NCI-H524 (cell line): ENCODE measurements at places on chromosomes 4 and X.
A peak's percentile ranks its signal among the peaks of the same experiment; 100 is the strongest.

DNA sequence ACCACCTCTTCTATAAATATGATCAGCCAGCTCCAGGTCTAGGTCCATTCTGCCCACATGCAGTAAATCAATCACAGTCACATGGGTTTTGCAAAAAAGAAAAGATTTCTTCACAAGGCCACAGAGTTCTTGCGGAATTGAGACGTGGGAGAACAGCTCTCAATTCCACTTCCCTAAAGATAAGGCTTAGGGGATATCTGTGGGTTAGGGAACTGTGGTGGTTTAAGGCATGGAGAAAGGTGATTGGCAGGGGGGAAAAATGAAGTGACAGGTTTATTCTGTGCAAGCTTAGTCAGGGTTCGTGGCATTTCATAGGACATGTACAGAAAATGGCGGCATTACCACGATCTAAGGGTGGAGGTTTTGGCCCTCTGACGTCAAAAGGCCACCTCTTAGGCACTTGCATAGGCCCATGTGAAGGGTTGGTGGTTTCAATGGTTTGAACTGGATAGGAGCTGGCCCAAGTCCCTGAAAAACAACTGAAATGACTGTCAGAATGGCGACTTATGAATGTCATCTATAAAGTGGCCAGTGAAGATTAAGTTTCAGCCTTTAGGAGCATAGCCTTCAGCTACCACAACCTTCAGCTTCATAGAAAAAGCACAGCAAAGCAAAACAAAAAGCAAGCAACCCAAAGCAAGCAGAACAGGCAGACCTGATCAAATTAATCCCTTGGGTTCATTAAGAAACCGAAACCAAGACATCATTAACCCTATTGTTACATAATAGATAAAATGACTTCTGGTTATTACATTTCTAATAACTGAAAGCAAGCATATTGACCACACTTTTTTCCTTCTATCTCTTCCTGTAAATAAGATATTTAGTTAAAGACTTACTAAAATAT, 289.8 kb upstream of the SFRP2 start:
- no peak for DNase-seq

- DNase-seq, result no peak
Observed at GRCh38 chrX:25143596-25143995, 127.8 kb upstream of the ARX start.

GRCh38 chr4:33722800-33723516, 2521.4 kb downstream of the ARAP2 start:
- DNase-seq, result peak; percentile 72

GRCh38 chrX:110412971-110413726, 54.5 kb downstream of the RTL9 start:
- DNase-seq, result peak; percentile 86

GRCh38 chr4:27000122-27000521, 139.5 kb downstream of the STIM2 start:
- peak; percentile 46 for DNase-seq

GRCh38 chrX:31547816-31548215, 476.0 kb upstream of the FTHL17 start:
- DNase-seq, result no peak

GRCh38 chr4:154869301-154869700, 88.2 kb downstream of the RBM46 start:
- DNase-seq, result no peak

DNA sequence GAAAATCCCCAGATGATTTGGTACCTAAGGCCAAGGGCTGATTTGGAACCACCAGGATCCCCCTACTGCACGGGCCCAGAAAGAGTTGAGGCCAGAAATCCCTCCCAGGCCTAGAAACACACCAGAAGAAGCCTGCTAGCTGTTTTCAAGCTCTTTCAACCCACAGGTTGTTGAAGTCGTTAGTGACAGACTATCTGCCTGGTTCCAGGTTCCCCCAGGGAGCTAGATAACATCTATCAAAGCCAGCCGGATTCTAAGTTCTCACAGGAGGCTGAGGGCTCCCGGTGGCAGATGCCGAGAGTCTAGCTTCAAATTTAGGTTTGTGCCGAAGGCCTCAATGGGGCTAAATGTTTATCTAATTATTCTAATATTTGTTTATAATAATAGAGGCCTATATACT, 132.0 kb upstream of the ATP6AP2 start:
- DNase-seq, result no peak

GRCh38 chrX:150676221-150676620, 17.0 kb upstream of the MTMR1 start:
- DNase-seq, result peak; percentile 72

DNA sequence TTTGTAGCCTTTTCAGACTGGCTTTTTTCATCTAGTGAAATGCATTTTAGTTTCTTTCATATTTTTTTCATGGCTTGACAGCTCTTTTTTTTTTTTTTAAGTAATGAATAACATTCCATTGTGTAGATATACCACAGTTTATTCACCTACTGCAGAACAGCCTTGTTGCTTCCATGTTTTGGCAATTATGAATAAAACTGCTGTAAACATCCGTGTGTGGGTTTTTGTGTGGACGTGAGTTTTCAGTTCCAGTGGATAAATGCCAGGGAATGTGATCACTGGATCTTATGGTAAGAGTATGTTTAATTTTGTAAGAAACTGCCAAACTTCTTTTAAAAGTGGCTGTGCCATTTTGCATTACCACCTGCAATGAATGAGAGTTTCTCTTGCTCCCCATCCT, 160.8 kb downstream of the SOWAHB start:
- DNase-seq, result no peak

DNA sequence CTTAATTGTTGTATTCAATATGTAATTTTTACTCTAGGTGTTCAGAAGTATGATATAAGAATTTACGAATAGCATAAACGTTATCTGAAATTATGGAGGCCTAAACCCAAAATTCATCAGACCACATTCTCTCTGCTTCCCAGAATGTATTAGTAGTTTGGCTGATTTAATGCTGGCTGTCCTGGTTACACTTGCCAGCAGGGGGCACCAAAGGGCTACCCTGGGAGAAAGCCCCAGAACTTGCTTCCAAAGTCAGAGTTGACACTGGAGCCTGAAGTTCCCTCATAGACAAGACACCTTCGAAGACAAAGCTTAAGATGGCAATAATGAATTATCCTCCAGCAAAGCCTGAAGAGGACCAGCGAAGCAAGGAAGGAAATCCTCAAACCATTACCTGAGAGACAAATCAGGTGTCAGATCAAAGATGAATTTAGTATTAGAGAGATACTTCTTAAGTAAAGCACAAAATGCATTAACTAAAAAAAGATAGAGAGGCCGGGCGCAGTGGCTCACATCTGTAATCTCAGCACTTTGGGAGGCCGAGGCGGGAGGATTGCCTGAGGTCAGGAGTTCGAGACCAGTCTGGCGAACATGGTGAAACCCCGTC, 11.3 kb upstream of the ANOS1 start:
- peak; percentile 61 for DNase-seq

DNA sequence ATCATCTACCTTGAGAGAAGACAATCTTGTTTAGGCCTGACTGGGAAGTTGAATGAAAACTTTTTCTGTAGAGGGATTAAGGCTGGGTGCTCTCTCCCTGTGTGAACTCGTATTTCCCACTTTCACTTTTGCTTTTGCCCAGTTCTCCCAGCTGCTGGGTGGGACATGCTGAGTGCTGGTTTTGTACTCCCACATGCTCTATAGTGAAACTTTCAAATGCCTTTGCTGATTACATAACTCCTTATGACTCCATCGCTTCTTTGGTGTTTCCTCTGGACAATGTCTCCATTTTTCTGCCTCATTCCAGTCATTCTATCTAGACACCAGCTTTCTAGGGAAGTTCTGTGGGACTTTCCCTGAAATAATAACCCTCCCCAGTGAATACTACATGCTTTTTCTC, 100.5 kb downstream of the CLNK start:
- DNase-seq, result no peak

GRCh38 chr4:7075962-7076695, 8.3 kb upstream of the GRPEL1 start:
- DNase-seq, result no peak

DNA sequence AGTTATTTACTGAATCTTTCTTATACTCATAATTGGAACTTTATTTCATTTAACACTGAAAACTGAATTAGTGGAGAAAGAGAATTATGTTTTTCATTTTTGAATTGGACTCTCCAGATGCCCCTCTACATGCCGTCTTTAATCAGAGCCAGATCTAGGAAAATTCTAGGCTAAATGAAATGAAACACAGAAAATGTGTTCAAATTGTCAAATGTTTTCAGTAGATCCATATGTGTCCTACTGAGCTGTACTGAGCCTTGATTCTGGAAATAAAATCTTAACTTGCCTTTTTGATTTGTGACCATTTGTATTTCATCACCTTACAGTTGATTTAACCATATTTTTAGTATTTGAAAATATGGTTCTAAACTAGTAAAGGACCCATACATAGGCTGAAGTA, 64.0 kb upstream of the GK2 start:
- DNase-seq, result no peak

GRCh38 chr4:10577018-10577417, 107.5 kb downstream of the CLNK start:
- no peak for DNase-seq

DNA sequence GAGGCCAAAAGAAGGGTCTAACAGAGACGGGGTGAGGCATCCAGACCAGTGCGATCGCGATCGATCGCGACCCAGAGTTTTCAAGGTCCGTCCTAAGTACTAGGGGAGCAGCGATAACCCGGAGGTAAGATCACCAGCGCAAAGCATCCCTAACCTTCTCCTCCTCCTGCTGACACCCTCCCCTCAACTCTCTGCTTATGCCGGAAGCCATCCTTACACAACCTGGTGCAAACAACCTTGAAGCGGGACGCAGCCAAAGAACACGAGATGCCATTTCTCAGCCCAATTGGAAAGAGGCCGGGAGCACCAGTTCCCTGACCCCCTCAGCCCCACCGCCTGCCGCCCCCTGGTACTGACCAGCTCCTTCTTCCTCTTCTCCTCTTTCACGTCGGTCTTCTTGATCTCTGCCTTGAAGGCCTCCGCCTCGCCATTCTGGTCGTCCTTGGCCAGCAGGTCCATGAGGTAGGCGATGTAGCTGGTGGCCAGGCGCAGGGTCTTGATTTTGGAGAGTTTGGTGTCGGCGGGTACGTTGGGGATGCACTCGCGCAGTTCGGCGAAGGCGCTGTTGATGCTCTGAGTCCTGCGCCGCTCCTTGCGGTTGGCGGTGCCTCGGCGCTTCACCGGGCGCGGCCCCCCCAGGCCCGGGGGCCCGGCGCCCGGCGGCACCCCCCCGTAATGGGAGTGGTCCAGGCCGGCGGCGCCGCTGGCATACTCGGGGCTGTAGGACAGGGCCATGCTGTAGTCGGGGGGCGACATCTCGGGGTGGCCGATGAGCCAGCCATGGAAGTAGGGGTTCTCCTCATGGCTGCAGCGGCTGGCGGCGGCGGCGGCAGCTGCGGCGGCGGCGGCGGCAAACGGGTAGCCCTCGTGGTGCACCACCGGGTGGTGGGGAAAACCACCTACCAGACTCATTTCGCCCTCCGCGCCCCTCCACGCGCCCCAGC, 1.4 kb downstream of the HAND2 start:
- peak; percentile 24 for DNase-seq

DNA sequence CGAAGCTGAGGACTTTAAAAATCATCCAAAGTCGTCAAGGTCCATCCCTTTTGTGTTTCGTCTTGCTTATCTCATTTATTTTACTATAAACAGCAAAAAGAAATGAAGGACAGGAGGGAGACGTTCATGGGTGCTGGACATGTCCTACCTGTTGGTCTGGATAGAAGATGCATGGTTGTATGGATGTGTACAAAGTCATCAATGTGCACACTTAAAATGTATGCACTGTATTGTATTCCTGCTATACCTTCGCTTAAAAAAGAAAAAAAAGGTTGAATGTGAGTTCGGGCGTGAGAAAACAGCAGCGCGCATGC, 313 bp upstream of the BLOC1S4 start:
- no peak for DNase-seq

- DNase-seq, result no peak
Observed at GRCh38 chr4:107034996-107035818, 906 bp downstream of the DKK2 start.

DNA sequence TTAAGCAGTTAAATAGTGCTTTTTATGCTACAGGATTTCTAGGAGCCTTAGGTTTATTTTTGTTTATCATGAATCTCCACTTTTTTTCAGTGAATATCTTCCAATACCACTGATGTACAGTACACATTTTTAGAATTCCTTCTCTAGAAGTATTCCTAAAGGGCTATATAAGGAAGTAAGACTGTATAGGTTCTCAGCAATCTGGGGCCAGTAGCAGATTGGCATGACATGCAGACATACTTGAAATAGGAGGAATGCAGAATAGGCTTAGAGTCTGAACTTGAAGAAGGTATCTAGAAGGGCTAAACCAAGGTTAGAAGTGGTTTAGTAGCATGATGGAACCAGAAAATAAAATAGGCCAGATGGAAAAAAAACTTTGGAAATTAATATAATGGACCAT, 29.8 kb downstream of the HEPH start:
- no peak for DNase-seq

DNA sequence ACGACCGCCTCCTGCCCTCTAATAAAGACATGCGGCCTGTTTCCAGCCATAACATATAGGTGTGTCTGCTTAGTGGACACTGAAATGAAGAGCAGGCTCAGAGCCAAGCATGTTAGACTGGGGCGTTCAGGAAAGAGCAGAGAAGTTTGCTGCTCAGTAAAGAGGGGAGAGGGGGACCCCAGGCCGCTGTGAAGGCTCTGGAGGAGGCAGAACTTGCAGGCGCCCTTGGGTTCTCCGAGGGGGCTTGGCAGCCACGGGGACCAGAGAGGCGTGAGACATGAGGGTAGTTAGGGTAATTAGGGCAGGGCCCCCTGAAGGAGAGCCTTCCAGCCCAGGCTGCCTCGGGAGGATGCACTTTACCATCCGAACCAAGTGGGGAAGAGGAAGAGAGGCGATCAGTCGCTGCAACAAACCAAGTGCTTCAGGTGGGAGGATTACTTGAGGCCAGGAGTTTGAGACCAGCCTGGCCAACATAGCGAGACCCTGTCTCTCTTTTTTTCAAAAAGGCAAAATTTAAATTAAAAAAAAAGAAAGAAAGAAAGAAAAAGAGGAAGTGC, 46.6 kb upstream of the CDKN2AIP start:
- no peak for DNase-seq

DNA sequence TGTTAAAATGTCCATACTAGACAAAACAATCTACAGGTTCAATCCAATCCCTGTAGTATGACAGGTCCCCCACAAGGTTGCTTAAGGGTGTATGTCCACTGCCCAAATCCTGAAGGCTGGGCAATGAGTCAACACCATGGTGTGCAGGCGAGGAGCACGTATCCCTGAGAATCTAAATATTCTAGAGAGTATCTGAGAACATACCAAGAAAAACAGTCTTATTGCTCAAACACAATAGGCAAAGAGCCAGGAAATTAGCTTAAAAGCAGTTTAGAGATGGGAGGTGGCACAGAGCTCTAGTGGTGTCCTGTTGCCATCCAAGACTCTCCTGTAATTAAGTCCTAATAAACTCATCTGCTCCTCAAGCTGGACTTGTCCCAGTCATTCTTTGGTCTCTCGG, 37.0 kb downstream of the RCHY1 start:
- DNase-seq, result no peak

GRCh38 chr4:36192922-36193321, 51.4 kb downstream of the ARAP2 start:
- DNase-seq, result no peak

GRCh38 chrX:74349387-74349786, 45.4 kb downstream of the ZCCHC13 start:
- DNase-seq, result no peak

GRCh38 chr4:149279776-149280175, 535.9 kb downstream of the IQCM start:
- DNase-seq, result no peak

- DNase-seq, result no peak
Observed at GRCh38 chr4:188194421-188194820, 55.2 kb downstream of the TRIML1 start.

GRCh38 chrX:54213603-54214002, 30.5 kb upstream of the FAM120C start:
- no peak for DNase-seq

- DNase-seq, result peak; percentile 0
Observed at GRCh38 chr4:143482840-143483239, 30.7 kb upstream of the SMARCA5 start.
